ENCODE measurements at places on chromosomes 3 and 15. TPM values are rescaled to one million over a fixed set of nuclear protein-coding genes. Genes with fewer than 3 reads are reported as not detected.
A peak's percentile ranks its signal among the peaks of the same experiment; 100 is the strongest.

DISP2 gene
- polyA plus RNA-seq: 3.0 TPM

CCR8 gene
- polyA plus RNA-seq: not detected

KAT2B gene
- polyA plus RNA-seq: 5.3 TPM

PTH1R gene
- 10.2 TPM for polyA plus RNA-seq

CHRD gene
- polyA plus RNA-seq: 4.3 TPM

C15orf62 gene
- not detected for polyA plus RNA-seq

ADGRG7 gene
- not detected for polyA plus RNA-seq

GRCh38 chr15:89837830-89838178, 23.2 kb upstream of the ANPEP start:
- DNase-seq: no peak

DNA sequence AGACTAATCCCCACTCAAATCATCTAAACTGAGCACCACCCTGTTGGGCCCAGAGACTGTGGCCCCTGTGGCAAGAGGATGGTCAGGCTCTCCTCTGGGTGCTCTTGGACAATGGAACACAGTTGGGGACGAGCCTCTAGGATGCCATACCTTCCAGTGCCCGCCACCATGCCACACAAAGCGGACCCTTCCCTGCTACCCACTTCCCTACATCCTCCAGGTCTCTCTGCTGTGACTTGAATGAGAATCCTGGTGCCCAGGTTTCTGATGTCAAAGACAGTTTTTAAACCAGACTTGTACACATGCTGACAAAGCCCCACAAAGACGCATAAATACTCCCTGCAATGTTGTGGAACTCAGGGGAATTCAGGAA, 4.7 kb downstream of the CCDC51 start:
- DNase-seq: no peak

DNA sequence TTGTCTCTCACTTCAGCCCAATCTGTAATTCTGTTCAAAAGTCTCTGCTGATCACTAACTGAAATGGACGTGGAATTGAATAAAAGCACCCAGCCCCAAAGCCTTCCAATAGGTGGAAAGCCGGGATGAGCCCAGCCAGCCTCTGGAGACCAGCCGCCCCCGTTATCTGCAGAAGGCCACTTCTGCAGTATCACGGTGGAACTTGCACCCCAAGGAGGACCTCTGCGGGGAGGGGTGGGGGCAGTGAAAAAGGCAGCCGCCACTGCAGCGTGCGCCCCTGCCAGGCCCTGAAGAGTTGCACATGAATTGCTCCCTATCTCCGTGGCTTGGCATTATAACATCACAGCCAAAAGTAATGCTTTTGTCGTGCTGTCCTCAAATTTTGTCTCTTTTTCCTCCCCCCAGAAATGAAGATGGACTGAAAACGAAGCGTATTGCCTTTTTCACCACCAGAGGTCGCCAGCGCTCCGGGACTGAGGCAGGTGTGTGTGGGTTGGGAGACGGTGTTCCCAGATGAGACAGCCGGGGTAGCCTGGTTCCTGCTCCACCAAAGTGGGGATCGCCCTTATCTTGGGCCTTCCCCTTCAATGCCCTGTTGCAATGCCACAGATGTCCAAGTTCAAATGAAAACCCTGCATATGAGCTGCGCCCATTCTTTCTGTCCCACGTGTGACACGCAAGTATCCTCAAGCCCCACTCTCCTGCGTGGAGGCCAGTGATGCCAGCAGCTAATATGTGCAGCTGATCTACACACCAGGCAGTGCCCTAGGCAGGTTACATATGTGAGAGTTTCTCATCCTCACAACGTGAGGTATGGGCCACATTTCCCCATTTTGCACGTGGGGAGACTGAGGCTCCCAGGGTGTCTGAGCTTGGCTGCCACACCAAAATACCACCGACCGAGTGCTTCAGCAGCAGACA, 96.0 kb downstream of the LRRK1 start:
- DNase-seq: peak; percentile 87

DNA sequence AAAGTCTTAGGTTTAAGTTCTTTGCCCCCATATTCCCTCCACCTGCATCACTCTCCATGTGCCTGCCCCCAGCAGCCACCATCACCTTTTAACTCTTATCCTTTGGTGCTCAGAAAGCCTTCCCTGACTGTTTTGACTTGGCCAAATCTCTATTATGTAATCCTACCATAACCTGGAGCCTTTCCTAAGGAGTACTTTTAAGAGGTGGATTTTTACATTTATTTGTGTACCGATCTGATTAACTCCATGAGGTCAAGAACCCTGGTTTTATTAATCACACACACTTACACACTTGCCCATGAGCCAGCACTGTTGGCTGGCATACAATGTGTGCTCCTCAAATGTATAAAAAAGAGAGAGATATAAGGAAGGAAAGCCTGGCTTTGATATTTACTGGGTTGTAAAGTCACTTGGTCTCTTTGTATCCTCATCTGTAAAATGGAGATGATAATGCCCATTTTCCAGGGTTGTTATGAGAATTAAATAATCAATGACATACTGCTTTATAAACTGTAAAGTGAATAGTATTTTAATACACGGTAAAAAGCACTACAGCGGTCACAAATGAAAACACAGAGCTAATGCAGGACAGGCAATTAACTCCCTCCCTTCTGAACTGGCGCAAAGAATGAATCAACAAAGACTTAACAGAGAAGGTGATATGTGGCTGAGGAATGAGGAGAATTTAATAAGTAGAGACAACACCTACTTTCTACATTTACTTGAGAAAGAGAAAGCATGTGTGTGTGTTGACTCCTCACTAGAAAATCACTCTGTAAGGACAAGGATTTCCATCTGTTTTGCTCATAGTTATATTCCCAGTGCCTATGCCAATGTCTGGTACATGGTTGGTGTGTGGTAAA, 45.4 kb downstream of the ATP13A4 start:
- DNase-seq: no peak

GRCh38 chr15:62124973-62125303, 40.1 kb downstream of the C2CD4B start:
- DNase-seq: no peak

- DNase-seq: peak; percentile 76
Measured at GRCh38 chr15:23690450-23690852, 3.3 kb upstream of the NDN start.

DNA sequence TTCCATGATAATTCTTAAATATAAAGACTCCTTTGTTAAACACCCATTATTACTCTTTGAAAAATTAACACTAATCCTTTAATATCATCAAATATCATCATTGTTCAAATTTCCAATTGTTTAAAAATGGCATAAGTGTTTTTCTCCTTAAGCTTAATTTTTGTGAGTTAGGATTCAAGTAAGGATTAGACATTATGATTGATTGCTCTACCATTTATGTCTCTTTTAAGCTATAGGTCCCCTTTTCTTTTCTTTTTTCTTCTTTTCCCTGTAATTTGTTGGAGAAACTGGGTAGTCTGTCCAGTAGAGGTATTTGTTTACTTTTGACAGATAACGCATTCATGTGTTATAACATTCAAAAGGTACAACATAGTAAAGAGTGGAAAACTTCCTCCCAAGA, 9.1 kb downstream of the ABHD2 start:
- DNase-seq: no peak
